ENCODE measurements at places on chromosomes 7 and 10.

GRCh38 chr7:1850976-1851571 is 181.0 kb downstream of the ELFN1 start:
- no peak for DNase-seq

- DNase-seq, result no peak
Measured at GRCh38 chr10:48496105-48496830, 108.6 kb downstream of the ARHGAP22 start.

DNA sequence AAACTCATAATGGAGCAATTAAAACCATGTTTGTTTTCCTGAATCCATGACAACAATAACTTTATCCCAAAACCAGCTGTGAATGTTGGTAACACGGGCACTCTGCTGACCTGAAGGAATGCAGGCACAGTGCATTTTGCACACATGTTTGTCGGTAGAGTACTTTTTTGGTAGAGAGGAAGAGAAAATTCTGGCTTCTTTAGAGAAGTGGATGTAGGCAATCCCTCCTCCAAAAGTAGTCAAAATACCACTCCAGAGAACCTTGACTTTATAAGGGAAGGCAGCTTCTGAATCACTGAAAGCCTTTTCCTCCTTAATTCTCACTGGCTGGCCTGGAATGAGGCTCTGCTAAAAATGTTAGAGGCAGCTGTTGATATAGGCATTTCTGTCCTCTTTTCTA is 15.8 kb upstream of the ACTA2 start:
- DNase-seq, result no peak

GRCh38 chr7:77157446-77157845 is 35.0 kb downstream of the CCDC146 start:
- DNase-seq, result no peak

DNA sequence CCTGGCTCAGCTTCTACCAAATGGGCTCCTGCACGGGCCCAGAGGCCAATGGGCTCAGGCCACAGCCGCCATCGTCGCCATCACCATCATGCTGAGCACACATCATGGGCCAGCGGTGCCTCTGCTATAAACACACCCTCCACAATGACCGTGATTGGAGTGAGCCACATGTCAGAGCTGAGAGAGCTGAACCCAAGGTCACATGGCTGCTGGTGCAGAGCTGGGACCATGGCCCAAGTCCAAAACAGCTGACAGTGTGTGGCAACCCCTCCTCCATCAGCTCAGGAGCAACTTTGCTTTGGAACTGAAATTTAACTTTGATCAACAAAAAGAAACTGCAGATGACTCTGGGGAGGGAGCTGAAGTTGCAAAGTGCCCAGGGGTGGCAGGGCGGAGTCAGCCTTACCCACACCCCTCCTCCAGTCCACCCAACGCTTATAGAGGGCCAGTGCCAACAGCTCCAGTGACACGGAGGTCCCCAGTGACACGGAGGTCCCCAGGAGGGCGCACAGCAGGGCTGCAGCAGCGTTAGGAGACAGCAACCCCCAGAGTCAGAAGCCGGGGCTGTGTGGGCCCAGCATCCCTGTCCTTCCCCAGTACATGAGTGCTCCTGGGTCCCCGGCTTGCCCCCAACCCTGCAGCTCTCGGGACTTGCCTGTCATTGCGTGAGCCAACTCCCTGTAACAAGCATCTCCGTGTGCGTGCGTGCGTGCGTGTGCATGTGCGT is 249.6 kb downstream of the ELFN1 start:
- no peak for DNase-seq

DNA sequence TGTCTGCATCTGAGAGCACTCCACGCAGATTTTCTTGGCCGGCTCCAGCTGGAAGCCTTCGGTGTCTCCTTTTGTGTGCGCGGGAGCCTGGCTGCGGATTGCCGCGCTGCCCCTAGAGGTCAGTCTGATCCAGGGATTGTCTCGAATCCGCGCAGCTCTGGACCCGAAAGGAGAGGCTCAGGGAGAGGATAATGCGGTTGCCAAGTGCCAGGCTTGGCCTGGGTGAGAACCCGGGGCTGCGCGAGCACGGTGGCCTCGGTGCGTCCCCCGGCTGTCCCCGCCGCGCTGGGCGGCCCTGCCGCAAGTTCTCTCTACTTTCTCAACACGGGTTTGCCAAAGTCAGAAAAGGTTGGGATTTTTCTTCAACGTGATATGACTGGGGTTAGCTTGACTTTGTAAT is 140.9 kb downstream of the ADCYAP1R1 start:
- no peak for DNase-seq

DNA sequence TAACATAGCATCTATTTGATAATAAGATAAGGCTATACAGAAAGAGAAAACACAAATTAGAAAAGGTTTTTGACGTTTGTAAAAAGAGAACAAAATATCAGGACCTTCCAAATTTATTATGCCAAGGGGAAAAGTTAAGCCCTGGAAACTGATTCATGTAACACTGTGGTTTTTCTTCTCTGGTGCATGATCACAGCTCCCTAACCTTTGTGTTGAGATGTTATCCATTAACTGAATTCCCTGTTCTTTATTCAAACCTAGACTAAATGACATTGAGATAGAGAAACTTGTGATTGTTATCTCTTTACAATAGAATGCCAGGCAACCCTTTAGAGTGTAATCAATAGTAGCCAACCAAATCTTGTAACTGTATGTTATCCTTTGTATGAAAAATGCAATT is 141.5 kb upstream of the NRG3 start:
- DNase-seq, result no peak
